Stimulated activated CD8-positive, alpha-beta memory T cell treated with anti-CD3 and anti-CD28 coated beads, Interleukin-15, amount 100 ng/mL, for 48 hours (primary cell): ENCODE measurements at places on chromosomes 5 and 9.

DNA sequence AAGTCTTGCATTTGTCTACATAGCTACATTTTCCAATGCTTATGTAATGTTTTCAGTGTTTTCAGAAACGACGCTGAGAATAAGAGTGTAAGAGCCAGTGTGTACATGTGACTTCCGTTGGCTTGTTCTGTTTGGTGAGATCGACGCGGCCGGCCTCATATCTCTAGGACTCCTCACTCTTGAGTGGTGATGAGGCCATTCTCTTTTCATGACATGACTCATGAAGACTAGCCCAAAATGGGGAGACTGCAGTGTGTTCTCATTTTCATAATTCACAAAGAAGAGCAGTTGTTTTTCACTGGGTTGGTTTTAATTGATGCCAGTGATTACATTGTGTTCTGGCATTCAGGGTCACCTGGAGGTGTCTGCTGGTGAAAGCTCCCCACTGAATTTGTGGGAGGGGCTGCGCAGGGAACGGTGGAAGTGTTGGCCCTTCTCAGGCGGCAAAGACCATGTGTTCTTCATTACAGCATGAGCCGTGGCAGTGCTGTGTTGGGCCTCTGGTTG is 131.5 kb upstream of the OTULINL start:
- DNase-seq, result peak; percentile 23

DNA sequence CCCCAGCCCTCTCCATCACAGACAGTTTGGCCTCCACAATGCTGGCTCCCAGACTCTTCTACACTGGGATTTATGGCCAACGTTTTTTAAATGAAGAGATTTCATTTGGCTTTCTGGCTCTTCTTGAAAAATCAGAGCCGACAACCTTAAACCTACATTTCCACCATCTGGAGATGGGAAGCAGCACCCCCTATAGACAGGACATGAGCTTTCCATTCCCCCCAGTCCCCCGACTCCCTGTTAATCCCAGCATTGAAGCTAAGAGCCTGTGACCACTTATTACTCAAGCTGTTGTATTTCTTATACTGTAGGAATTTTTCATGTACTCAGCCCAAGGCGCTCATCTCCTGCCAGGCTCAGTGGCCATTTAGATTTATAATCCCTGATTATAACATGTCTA is 34.0 kb upstream of the AFAP1L1 start:
- no peak for DNase-seq

DNA sequence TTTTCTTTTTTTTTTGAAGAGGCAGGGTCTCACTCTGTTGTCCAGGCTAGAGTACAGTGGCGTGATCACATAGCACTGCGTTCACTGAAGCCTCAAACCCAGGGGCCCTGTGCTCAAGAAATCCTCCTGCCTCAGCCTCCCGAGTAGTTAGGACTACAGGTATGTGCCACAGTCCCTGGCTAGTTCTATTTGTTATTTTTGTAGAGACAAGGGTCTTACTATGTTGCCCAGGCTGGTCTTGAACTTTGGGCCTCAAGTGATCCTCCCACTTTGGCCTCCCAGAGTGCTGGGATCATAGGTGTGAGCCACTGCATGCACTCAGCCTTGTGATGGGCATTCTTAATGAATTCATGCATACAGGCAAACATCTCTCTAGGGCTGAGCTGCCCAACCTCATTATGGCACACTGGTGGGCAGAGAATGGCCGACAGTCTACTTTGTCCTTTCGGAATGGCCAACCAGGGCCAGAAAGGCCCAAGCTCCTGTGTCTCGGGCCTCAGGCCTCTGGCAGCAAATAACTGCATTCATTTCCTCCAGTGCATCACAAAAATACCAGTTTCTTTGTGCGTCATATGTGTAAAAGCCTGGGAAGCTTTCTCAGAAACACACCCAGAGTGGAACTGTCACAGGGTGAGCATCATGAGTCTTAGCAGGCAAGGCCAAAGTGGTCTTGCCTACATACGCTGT is 27.2 kb downstream of the ANXA6 start:
- DNase-seq, result no peak

GRCh38 chr5:1335540-1336095 is 9.3 kb downstream of the CLPTM1L start:
- DNase-seq, result no peak

DNA sequence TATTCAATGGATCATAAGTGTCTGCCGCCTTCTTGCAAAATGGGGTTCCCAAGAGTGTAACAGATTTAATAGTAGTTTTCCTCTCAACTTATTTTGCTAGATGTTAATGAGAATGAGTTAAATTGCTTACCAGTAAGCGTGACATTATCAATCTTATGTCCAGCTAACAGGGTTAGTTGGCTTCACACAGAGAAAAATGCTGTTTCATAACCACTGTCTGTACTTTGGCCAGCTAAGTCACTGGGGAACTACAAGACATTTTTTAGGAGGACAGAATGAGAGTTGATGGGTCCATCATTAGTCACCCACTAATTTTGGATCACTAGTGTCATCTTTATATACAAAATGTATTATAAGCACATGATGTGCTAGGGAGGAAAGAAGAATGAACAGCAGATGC is 1.4 kb downstream of the CDC37L1 start:
- no peak for DNase-seq

DNA sequence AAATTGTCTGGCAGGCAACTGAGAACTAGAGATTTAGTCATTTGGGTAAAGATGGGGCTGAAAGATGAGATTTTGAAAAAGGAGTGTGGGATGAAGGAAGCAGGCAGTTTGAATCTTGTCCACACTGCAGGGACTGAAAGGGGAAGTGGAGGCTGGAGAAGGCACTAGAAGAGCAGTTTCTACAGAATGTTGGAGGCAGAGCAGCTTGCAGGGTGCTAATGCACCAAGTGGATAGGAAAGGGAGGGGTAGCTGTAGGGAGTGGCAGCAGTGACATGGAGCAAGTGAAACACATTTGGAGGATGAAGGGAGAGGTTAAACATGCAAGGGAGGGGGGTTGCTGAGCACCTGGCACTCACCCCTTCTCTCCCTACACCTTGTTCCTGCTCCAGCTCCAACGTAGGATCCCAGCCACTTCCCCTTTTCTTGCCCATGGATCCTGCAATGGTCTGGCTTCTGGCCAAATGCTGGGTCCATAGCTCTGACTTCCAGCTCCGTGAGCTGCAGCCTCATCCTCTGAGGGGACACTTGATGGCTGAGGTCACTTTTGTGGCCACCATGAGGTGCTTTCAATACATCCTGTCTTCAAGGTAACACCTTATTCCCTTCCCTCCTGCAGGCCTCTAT is 30.0 kb upstream of the FGD3 start:
- no peak for DNase-seq

DNA sequence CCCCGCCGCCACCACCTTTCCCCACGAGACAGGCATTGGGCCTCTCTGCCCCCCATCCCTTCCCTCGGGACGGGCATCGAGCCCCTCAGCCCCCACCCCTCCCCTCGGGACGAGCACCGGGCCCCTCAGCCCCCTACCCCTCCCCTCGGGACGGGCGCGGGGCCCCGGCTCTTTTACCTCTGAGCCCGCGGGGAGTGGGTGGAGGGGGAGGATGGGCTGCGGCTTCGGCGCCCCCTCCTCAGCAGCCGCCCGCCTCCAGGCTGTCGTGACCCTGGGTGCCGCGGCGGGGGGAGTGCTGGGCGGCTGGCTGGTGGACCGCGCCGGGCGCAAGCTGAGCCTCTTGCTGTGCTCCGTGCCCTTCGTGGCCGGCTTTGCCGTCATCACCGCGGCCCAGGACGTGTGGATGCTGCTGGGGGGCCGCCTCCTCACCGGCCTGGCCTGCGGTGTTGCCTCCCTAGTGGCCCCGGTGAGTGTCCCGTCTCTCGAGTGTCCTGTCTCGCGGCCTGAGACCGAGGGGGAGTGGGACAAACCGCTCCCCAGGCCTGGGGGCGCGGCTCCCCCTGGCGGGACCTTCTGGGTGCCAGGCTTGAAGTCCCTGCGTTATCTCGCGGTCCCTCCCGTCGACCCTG is 791 bp downstream of the SLC2A8 start:
- DNase-seq, result no peak

DNA sequence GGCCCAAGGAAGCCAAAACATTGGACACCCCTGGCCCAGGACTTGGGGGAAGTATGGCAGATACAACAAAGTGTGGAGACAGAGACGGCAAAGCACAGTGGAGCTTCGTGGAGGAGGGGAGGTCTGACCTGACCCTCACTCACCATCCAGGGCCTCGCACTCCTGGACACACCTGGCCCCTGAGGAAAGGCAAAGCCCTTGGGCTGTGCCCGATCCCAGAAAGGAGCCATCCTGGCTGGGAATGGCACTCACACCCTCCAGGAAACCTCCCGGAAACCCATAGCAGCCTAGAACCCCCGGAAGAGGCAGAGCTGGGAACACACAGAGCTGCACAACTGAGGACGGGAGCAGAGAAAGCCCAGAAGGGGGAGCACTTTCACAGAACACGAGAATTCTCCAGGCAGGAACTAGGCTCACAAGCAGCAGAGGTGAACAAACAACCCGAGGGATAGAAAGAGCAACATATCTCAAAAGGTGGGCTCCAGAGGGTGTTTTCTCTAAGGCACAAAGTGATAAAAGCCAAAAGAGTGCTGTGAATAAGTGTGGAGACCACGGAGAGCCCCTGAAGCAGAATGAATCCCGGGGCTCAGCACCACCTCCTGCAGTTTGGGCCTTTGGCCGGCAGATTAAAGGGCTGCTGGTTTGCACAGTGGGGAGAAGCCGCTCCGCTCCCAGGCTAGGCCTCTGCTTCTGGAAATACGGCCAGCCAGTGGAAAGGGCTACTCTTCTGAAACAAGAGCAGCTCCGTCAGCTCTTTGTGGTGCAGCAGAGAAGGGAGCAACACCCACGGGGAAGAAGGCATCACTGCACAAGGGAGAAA is 108.2 kb downstream of the UBE2R2 start:
- DNase-seq, result no peak

GRCh38 chr9:101578378-101578777 is 16.4 kb downstream of the PPP3R2 start:
- DNase-seq, result no peak

GRCh38 chr9:128048663-128049062 is 18.5 kb downstream of the NAIF1 start:
- DNase-seq, result no peak

DNA sequence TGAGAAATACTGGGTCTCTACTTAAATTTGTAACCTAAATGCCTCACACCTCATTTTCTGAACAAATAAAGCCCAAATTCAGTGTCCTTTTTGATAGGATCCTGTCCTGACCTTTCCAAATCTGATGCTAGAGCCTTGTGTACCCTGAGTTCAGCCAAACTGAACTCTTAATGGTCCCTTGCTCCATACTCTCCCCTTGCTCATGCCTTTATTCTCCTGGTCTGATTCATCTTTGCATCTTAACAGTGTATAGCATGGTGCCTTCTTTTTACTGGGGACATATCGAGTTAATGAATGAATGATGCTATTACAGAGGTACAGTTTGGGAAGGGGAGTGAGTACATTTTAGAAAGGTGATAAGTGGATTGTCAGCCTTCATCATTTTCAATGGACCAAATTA is 9.2 kb downstream of the NSD1 start:
- no peak for DNase-seq

DNA sequence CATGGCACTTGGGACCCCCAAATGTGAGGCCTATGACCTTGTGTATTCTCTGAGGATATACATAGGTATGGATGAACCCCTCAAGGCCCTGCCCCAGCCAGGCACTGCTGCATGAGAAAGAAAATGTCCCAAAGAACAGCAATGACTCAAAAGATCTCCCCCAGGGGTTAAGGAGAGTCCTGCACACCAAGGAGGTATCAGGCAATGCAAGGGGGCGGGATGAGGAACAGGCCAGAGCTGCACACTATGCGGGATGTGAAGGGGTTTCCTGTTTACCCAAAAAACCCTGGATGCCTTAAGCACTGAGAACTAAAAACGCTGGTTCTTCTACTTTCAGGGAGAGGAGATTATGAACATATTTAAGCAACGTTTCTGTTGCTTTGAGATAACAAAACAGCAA is 3.4 kb downstream of the RAPGEF1 start:
- no peak for DNase-seq

DNA sequence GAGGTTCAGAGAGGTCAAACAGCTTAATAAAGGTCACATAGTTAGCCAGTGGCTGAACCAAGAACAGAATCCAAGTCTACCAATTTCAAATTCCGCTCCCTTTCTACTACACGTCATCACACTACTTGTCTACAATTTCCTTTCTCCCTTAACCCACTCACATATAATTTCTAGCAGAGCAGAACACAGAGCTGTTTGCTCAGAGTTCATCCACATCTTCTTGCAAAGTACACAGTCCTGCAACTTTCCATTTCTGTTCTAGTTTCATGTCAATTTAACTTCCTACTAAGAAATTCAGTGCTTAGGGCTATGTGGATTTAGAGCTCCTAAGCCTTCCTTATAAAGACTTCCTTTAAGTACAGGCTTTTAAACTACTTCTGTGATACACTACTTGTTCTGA is 61.3 kb downstream of the MEGF9 start:
- DNase-seq, result no peak

DNA sequence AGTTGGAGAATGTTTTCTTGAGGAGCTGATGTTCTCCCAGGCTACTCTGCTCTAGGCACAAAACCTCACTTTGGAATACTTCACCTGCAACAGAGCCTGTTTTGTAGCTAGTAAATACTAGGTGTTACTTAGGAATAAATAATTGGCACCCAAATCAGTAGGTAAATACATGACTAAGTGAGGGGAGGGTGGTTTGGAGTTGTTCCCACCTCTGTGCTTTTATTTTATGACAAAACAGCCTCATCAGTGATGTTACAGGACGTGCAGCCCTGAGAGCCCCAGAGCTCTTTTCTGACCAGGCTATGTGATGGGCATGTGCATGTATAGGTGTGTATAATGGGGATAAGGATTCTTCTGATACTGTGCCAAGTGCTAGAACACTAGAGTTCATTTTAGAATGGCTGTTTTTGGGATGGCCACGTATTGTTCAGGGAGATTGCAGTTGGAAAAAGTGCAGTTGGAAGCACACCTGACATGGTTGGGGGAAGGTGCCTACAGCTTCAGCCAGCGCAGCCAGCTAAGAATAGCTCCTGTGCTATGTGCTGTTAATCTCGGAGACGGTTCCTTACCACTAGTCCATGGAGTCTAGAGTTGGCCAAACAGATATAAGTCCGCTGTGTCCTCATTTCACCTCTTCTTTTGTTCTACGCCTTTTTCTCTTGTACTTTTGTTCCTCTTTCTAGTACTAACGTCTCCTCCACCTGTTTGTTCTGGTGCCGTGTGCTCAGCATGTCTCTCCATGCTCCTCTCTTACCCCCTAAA is 284.7 kb downstream of the FANCC start:
- DNase-seq, result no peak

DNA sequence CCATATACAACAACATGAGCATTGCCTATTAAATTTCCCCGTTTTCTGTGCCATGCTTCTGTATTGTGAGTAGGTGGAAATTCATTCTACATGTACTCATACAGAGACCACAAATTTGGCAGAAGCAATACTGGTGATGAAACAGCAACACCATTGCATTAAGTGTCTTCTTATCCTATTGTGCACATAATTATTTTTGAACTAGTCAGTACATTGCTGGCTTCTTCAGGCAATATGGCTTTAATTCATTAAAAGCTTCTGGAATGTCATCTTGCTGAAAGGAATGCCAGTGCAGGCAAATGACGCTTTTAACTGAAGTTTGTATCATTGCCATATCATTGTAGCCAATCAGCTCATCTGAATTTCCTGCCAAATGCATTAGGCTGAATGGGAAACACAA is 82.6 kb downstream of the KIAA1958 start:
- no peak for DNase-seq
